ENCODE measurements at places on chromosomes 2 and 18.
A peak's percentile ranks its signal among the peaks of the same experiment; 100 is the strongest.

GRCh38 chr2:101843048-101843447 is 145.5 kb downstream of the MAP4K4 start:
- DNase-seq = no peak

- peak; percentile 77 for DNase-seq
Observed at GRCh38 chr18:2570772-2571199, 519 bp downstream of the METTL4 start.

GRCh38 chr18:68263481-68263880 is 451.4 kb downstream of the TMX3 start:
- DNase-seq = no peak

GRCh38 chr2:17950006-17950405 is 71.5 kb downstream of the KCNS3 start:
- no peak for DNase-seq

DNA sequence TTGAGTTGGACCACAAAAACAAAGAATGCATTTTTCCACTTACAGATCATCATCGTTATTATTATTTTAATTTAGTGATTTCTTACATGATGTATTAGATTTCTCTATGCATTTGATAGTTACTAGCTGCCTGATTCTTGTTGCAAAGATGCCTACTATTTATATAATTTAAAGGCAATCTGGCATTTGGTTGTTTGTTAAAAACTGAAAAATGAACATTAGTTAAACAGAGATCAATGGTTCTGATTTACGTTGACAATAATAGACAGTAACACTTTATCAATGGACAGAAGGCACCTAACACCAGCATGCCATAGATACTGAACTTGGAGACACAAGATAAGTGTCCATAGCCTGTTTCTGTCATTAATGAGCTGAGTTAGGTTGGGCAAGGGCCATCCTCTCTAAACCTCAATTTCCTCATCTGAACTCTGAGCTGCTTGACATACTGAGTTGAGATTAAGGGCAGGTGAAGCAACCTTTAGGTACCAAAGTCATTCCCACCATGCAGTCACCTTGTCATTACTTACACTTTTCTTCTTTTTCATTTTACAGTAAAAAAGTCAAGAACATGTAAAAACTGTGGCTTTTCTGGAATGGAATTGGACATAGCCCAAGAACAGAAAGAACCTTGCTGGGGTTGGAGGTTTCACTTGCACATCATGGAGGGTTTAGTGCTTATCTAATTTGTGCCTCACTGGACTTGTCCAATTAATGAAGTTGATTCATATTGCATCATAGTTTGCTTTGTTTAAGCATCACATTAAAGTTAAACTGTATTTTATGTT is 3.1 kb downstream of the CCL20 start:
- DNase-seq = no peak

DNA sequence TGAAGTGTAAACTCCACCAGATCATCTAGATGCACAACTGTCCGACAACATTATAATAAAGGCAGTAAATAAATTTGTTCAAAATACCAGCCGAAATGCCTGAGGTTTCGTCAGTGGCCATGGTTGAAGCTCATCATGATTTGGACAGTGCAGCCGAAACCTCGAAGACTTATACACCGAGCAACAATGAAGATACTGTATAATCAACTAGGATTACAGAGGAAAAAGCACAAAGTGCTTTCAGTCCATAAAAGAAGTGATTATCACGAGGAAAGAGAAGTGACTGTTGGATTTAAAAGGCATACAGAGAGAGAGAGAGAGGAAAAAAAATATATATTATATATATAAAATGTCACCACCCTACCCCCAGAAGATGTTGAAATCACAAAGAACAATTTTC is 52.0 kb upstream of the GALNT3 start:
- no peak for DNase-seq

DNA sequence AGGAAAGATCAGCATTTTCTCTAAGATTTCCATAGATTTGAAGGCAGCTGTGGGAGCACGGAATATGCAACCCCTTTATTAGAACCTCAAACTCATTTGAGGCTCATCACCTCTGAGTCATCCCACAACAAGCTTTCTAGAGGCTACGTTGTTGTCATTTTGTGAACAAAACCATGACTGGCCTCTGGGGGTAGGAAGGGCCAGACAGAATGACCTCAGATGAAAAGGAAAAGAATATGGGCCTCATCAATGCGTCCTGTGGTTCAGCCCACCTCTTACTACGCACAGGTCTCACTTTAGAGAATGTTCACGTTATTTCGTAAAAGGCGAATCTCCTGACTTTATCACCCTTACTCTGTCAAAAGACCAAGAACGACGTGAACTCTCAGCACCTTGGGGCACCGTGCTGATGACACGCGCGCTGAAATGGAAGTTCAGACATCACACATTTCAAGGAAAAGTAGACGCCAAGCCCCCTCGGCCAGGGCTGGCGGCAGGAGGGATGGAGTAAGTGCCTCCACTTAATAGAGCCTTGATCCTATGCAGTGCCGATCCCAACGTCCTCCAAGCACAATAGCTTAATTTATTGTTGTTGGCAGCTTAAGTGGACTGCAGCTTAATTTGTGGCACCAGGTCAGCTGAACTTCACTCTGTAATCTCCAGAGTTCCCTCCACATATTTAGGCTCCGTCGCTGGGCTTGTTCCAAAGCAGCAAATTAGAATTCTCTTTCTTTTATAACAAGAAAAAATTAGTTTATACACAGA is 208.3 kb downstream of the EIPR1 start:
- DNase-seq = no peak

DNA sequence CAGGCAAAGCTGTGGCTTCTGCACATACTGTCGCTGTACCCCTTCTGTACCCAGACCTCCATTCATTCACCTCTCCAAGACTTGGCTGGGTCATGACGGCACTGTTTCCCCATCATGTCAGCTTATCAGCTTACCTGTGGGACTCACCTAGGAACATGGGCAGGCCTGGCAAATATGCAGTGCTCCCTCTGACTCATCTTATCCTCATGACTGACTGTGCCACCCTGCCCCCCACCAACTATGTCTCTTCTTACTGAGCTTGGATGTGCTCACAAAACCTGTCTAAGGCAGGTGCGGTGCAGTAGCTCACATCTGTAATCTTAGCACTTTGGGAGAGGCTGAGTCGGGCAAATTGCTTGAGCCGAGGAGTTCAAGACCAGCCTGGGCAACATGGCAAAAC is 152.4 kb downstream of the MGAT5 start:
- no peak for DNase-seq

DNA sequence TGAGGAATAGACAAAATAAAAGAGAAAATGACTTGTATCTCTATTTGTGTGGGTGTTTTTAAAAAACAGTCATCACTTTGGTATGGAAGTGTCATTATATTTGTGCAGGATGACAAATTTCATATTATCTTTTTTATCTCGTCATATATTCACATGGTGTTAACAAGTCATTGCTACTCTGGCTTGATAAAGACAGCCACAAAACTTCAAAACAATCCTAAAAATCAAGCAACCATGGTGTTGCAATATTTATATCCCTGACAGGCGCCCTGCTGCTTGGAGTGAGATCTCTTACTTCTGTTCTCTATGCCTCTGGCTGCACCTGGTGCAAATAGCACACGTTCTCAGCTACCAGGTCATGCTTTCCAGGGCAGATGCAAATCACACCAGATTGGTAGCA is 278.0 kb upstream of the EPHA4 start:
- no peak for DNase-seq

DNA sequence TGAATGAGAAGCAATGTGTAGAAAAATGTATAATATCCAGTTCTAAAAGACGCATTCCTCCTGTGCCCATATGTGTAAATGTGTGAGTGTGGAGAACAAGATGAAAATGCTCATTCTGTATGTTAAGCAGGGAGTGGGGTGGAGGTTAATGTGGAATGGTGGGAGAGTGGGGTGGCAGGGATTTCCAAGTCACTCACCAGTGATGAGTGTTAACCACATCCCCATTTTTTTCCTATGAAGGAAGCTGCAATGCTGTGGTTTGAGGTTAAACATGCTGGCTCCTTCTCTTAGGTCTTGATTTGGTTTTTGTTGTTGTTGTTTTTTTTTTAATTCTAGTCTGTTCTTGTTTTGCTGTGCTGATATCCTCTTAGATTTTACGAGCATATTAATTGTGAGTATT is 169.4 kb downstream of the NEDD4L start:
- no peak for DNase-seq

DNA sequence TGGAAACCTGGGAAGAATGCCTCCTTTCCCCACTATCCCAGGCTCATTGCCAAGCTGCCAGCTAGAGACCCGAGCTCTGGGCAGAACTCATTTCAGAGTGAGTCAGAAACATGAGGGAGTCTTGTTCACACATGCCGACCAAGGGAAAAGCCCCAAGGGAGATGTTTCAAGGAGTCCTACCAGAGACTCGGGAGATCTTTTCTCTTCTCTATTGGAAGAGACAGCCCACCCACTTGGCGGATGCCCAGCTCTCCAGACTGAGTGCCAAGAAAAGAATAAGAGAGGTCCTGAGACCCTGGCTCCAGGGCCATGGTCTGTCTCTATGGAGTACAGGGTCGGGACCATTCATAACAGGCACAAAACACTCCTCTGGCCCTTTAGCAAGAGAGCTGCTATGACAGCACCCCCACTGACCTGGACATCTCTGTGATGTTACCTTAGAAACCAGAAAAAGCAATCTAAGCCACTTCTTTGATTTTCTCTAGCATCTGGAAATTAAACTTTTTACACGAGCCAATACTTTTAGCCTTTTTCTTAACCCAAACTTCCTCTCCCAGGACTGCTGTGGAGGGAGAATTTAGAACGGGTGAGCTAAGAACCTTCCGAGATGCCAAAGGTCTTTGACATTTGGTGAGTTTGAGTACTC is 18.5 kb upstream of the IGFBP5 start:
- peak; percentile 6 for DNase-seq

GRCh38 chr2:80968450-80968849 is 663.9 kb upstream of the LRRTM1 start:
- no peak for DNase-seq

DNA sequence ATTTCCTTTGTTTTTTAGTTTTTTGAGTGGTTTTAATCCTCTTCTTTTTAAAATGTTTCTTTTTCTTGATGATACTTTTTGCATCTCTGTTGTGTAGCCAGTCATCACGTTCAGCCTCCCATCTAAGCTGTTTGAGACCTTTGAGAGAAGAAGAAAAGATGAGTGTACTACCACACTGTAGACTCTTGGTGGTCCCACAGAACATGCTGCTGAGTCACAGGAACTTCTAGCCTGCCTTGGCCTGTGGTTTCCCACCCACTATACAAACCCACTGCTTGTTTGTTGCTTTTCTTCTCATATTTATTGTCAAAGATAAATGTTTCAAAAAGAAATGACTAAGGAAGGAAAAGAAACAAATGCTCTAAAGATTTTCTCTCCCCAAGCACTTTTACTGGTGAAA is 5.5 kb downstream of the CEBPZOS start:
- DNase-seq = no peak

- DNase-seq = peak; percentile 20
Observed at GRCh38 chr18:35949903-35950627, 22.4 kb upstream of the RMP24 start.

DNA sequence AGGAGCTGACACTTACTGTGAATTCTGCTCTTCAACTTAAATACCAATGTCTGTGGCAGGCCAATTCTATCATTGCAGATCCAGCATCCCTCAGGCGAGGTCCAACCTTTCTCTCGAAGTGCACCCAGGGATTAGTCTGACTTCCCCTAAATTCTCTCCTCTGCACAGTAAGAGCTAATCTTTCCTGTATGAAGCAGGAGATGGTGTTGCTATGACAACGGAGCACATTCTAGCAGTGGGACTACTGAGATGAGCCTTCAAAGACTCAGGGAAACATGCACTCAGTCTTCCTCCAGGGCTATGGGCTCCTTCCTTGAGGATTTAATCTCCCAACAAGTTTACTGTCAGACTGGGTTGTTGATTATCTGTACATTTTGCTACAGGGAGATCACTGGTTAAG is 176.3 kb downstream of the NOL4 start:
- DNase-seq = no peak

DNA sequence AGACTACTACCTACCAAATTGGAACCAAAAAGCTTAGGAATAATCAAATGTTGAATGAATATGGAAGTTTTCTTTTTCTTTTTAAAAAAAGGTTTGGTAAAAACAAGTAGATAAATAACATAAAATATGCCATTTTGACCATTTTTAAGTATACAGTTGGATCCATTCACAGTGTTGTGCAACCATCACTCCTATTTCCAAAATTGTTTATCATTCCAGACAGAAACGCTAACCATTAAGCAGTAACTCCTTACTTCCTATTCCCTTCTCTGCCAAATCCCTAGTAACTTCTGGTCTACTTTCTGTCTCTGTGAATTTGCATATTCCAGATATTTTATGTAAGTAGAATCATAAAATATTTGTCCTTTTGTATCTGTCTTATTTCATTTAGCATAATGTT is 39.8 kb downstream of the CD302 start:
- DNase-seq = no peak

GRCh38 chr2:182503886-182504285 is 77.0 kb upstream of the PDE1A start:
- no peak for DNase-seq

GRCh38 chr2:120174963-120175581 is 48.1 kb downstream of the TMEM185B start:
- DNase-seq = no peak

GRCh38 chr2:238171575-238172187 is 12.9 kb downstream of the ERFE start:
- DNase-seq = no peak

DNA sequence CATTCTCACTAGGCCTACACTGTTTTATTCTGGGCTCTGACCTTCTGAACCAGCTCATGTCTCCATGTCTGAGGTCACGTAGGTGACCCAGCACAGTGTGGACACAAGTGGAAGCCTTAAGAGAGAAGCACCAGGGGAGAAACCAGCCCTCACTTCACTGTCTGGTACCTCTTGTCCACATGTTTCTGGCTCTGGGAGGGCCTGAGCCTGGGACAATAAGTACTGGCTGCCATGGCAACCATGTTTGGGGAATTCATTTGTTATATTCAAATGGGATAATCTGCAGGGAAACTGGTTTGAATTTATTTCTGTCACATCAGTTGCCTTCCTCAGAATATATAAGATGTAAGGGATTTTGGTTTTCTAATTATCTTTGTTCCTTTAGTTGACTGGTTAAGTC is 23.3 kb downstream of the MYO3B start:
- DNase-seq = no peak

GRCh38 chr18:69916412-69916811 is 31.3 kb downstream of the CD226 start:
- DNase-seq = no peak

GRCh38 chr18:68588169-68588568 is 126.7 kb downstream of the TMX3 start:
- DNase-seq = no peak
